ENCODE measurements at places on chromosomes 16 and 17.
A peak's percentile ranks its signal among the peaks of the same experiment; 100 is the strongest.

- DNase-seq = no peak
These were observed 75.6 kb upstream of the HNF1B start for GRCh38 chr17:37820313-37820994.

GRCh38 chr17:45692661-45693060, 91.5 kb upstream of the CRHR1 start:
- DNase-seq = no peak

DNA sequence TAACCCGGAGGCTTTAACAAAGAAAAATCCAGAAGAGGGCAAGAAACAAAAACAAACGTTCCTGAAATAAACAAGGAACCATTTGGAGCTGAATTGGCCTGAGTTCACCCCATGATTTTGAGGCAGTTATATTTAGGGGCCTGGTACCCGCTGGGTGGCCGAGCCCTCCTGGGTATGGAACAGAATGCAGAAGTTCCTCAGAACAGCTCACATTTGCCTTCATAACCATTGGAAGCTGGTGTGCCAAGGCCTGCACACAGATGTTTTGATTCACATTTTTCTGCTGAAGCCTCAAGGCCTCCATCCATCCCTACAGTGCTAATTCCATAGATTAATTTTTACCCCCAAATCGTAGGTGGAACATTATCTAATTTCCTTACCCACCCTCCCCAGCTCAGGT, 3.3 kb upstream of the ZFHX3 start:
- DNase-seq = no peak

DNA sequence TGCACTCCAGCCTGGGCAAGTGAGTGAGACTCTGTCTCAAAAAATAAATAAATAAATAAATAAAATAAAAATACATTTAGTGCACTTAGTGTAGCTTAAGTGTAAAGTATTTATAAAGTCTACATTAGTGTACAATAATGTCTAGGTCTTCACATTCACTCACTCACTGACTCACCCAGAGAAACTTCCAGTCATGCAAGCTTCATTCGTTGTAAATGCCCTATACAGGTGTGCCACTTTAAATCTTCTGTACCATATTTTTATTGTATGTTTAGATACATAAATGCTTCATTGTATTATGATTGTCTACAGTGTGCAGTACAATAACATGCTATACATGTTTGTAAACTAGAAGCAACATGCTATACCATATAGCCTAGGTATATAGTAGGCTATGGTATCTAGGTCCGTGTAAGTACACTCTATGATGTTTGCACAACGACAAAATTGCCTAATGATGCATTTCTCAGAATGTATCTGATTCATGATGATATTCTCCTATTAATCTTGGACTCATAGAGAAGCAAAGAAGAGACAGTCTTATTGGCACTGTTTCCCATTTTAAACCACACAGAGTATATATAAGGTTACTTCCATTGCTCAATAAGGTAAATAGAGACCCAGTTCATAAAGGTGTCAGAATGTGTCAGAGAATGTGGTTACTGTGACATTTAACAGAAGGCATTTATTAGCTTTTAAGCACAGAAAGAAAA, 1314.9 kb downstream of the CDH11 start:
- no peak for DNase-seq

GRCh38 chr17:42118545-42118944, 2.6 kb downstream of the KAT2A start:
- peak; percentile 30 for DNase-seq

DNA sequence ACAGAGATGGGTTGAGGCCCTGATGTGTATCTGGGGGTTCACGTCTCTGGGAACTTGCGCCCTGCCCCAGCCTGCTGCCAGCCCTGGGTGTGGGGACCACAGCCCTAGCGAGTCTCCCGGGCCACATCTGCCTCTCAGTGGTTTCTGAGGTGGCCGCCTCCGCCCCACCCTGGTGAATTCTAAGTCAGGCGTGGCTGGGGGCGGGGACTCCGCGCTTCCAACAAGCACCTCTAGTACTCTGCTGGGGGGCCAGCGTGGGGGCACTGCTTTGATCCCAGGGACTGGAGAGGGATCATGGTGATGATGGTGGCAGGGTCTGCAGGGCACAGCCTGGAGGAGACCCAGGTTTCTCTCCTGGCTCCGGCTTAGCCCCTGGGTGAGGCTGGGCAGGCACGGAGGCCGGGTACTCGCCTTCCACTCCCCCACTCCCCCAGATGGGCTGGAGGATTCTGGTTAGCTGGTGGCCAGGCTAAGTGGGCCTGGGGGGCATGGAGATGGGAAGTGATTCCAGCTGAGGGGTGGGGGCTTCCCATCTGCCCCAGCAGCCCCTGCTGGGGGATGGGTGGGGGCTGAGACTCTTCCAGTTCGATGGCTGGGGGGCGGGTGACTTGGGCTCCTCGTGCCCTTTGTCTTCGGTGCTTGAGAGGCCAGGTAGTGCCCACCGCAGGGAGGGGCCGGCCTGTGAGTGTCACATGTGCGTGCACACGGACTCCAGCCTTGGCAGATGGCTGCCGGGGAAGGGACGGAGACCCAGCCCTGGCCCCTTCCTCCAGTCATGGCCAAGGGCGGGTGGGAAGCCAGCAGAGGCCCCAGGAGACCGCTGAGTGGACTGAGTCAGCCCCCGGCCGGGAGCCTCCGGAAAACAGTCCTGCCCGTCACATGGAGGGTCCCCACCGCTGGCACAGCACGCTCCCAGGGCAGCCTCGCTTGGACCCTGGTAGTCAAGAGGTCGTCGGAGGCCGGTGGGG, 3.9 kb downstream of the GLIS2 start:
- DNase-seq = no peak

DNA sequence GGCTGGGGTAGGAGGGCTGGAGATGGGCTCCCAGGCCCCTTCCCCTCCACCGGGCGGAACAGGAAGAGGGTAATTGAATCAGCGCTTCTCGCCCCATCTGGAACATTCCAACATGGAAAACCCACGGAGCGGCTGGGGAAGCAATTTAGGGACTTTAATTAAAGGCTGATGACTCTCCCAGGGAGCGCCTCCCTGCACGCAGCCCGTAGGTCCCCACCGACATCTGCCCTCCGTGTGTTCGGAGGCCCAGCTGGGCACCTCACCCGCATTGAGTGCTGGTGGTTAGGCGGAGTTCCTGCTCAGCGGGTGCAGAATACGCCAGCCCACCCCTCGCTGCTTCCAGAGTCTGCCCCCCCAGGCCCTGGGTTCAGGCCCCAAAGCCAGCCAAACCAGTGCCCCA, 10.0 kb downstream of the HS3ST6 start:
- DNase-seq = no peak

GRCh38 chr17:59377410-59377809, 46.0 kb downstream of the YPEL2 start:
- peak; percentile 65 for DNase-seq

GRCh38 chr17:59627274-59627673, 7.6 kb downstream of the CLTC start:
- DNase-seq = no peak

GRCh38 chr16:87959391-87959990, 8.3 kb downstream of the BANP start:
- no peak for DNase-seq

DNA sequence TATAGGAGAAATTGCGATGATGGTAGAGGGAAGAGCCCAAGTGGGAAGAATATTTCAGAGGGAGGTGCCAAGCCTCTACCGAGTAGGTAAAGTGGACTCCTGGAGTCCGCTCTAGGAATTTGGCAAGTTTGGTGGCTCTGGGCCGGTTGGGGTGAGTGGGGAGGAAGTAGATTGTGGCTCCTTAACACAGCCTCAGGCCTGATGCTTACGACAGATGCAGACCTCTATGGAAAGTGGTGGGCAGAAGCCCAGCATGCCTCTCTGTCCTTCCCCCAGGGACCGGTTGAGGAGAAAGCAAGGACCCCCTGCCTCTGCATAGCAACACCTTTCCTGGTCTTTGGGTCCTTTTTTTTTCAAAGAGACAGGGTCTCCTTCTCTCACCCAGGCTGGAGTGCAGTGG, 55.9 kb upstream of the SIAH1 start:
- DNase-seq = no peak

- DNase-seq = peak; percentile 82
These were observed at the start of gene ALOXE3 for GRCh38 chr17:8117980-8118768. Gene ALOXE3, minus strand, starts transcription at chr17:8118514. Its CDS starts 524 bp downstream, at chr17:8117990.

- no peak for DNase-seq
These were observed 8.8 kb downstream of the UBE2I start for GRCh38 chr16:1318268-1318545.

DNA sequence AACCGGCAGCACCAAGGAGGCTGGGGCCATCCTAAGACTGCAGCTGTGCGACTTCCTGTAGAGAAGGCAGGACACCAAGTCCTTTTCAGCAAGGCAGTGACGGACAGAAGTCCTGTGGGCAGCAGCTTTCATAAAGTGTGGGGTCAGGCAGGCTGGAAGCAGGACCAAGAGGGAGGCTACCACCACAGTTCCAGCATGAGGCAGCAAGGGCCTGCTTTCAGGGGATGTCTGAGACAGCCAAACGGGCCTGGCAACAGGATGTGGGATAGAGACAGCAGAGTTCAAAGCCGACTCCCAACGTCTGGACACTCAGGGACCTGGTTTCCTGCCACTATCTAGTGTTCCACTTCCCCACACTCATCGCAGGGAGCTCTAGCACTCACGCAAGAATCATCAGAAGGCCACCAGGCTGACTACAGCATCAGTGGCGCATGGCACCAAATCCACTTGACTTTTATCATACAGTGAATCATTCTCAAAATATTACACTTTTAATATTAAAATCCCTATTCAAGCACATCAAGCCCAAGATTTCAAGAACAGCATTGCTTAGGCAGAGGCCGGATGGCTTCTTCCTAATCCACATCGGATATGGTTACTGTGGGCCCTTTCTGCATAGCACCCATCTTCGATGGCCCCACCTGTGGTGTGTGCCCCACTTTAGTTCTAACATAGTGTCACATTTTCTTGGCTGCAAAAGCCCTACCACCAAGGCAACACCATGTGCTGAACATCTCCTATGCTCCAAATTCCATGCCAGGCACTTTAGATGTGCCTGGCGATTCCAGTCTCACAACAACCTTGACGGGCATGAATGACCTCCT, 5.2 kb downstream of the USP7 start:
- peak; percentile 89 for DNase-seq

DNA sequence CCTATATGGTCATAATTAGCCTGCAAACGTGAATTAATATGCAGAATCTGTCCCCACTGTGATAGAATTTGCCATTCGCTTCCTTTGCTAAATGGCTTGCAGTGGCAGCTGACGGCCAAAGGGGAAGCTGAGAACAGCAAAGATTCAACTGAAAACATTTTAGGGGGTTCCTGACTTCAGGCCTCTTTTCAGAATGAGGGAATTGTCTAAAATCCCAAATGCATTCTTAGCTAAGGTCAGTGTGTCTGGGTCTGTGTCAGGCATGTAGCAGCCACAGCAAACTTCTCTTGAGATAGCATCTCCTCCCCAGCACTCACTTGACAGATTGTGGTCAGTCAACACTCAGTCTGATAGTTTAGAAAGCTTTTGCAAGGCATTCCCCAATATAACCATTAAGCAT, 701.1 kb downstream of the WWOX start:
- no peak for DNase-seq

GRCh38 chr17:9905902-9906301, 831 bp upstream of the RCVRN start:
- DNase-seq = peak; percentile 34

GRCh38 chr16:4403133-4403949, 13.1 kb downstream of the CORO7 start:
- no peak for DNase-seq

GRCh38 chr17:31466096-31466760, 74.8 kb downstream of the RAB11FIP4 start:
- no peak for DNase-seq

DNA sequence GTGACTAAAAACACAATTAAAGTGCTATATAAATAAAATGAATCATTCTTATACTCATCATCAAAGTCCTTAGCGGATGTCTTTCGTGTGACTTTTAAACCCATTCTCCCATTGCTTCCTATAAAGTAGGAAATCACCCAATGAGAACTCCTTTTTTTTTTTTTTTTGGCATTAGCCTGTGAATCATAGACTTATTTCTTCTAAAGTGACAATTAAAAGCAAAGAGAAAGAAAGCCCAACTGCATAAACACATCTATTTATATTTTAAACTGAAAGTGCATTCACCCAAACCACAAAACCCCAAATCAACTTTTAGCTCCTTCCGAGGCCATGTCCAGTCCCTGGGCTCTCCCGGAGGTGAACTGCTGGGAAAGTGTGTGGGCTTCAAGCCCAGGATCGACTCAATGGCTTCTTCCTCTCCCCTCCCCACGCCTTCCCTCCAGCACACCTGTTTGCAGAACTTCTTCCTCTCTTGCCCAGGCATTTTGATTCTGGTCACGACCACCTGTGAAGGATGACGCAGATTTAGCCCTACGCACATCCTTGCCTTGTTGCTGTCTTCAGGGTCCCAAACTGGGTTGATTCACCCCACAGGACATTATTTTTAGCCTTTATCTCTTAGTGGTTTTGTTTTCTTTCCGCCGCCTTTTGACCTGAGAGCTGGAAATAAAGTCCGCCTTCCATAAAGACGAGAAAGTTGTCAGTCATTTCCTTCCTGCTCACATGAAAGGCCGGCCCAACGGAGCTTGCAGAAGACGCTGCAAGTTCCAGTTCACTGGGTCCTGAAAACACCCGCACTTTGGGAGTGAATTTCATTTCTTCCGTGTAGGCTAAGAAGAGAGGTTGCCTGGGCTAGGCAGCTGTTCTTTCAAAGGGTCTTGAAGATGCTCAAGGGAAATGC, 166.8 kb downstream of the MAP2K6 start:
- DNase-seq = no peak

DNA sequence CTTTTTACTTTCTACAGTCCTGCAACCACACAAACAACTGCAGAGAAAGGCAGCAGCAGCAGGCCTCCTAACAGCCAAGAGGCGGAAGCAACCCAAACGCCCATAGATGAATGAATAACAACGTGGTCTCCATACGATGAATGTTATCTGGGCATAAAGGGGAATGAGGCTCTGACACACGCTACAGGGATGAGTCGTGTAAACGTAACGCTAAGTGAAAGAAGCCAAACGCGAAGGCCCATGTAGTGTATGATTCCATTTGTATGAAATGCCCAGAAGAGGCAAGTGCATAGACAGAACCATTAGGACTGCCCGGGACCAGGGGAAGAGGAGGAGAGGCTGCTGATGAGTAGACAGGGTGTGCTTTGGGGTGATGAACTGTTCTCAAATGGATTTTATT, 94.8 kb upstream of the DNAH17 start:
- peak; percentile 13 for DNase-seq

- DNase-seq = no peak
These were observed 1.2 kb upstream of the HEXIM1 start for GRCh38 chr17:45146890-45147580.
